ENCODE measurements at places on chromosomes 6 and 20.

DNA sequence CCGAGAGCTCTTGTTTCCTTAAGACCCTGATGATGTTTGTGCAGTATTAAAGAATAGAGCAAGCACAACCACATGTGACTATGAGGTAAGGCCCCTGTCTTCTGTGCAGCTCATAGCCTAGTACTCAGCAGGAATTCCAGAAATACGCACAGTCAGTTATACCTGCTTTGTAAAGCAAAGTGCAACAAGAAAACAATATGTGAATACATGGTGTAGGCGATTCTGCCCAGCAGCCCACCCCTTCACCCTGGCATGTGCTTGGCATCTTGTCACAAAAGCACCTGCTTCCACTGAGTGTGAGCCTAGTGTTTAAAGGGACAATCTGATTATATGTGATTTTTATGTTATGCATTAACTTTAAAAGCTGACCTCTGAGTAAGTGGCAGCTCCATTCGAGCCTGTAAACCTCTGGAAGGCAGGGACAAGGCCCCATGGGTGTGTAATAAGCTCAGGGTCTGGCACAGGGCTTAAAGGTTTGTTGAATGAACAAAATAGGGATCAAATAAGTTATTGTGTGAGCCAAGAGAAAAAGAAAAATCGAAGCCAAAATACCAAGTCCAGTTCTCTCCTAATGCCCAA, 148.7 kb downstream of the DOK5 start:
- DNase-seq: no peak

GRCh38 chr6:122871079-122871478, 82.0 kb downstream of the SMPDL3A start:
- DNase-seq: no peak

GRCh38 chr6:12222405-12223366, 67.5 kb upstream of the EDN1 start:
- DNase-seq: no peak

DNA sequence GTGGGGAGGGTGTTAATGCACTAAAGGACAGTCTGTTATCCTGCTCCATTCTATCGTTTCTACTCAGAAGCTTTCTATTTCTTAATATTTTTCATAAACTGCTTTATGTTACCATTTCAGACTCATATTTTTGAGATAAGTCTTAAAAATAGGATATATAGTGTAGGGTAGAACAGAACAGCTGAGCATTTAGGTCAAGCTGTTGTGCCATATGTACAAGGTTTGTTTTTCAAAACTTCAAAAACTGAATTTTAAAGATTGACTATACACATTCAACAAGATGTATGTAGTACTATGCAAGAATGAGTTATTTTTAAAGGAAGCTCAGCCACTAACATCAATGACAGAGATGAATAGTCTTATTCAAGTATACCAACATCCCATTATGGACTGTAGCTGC, 437.1 kb downstream of the PHF3 start:
- DNase-seq: no peak

DNA sequence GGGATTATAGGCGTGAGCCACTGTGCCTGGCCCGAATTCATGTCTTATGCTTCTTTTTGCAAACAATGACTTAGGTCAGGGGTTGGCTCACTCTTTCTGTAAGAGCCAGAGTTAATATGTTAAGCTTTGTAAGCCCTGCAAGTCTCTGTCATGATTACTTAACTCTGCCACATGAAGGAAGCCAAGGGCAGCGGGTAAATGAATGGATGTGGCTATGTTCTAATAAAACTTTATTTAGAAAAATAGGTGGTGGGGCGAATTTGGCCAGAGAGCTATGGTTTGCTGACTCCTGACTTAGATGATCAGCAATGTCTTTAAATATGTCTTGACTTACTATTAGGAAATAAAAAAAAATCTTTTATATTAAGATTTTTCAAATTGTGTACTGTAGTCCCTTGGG, 114.9 kb upstream of the ZFP64 start:
- no peak for DNase-seq

- DNase-seq: no peak
Measured at GRCh38 chr6:166313255-166314070, 5.3 kb upstream of the PRR18 start.

- no peak for DNase-seq
Measured at GRCh38 chr20:62644802-62645496, 2.6 kb downstream of the SLCO4A1 start.

Measured in RKO (cell line).